ENCODE measurements at places on chromosomes 1 and 21. TPM values are rescaled to one million over a fixed set of nuclear protein-coding genes. Genes with fewer than 3 reads are reported as not detected.

- no peak for DNase-seq
- no peak overlapping the region for H3K4me3 ChIP-seq
- no peaks in the 10 kb centered on the region for H3K4me1 ChIP-seq
- no peaks in the 10 kb centered on the region for H3K27me3 ChIP-seq
- H3K27ac ChIP-seq: no peak overlapping the region
- H3K36me3 ChIP-seq: no peaks in the 10 kb centered on the region
Measured at GRCh38 chr1:47569681-47570470, 132.0 kb downstream of the FOXD2 start.

DNA sequence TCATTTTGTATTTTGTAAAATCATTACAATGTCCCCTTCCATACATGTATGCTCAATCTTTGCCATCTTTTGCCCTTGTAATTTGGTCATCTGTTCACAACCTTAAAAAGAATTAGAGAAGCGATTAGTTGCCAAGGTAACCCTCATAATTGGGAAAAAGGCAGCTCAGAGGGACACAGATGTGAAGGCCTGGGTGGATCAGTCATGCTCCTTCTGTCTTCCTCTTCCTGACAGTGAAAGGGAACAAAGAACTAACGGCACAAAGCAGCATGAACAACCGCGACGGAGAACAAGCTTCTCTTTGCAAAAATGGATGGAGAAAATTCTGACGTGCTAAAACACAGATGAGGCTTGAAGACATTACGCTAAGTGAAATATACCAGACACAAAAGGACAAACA, 78.7 kb upstream of the COG2 start:
- H3K36me3 ChIP-seq: no peaks in the 10 kb centered on the region
- no peaks in the 10 kb centered on the region for H3K4me1 ChIP-seq
- H3K27ac ChIP-seq: no peak overlapping the region
- DNase-seq: no peak
- no peak overlapping the region for H3K4me3 ChIP-seq

The DCDC2B gene
- total RNA-seq: not detected

- H3K27me3 ChIP-seq: no peaks in the 10 kb centered on the region
- DNase-seq: no peak
- H3K27ac ChIP-seq: no peak overlapping the region
Measured at GRCh38 chr1:59178339-59179187, 118.3 kb upstream of the FGGY start.

DNA sequence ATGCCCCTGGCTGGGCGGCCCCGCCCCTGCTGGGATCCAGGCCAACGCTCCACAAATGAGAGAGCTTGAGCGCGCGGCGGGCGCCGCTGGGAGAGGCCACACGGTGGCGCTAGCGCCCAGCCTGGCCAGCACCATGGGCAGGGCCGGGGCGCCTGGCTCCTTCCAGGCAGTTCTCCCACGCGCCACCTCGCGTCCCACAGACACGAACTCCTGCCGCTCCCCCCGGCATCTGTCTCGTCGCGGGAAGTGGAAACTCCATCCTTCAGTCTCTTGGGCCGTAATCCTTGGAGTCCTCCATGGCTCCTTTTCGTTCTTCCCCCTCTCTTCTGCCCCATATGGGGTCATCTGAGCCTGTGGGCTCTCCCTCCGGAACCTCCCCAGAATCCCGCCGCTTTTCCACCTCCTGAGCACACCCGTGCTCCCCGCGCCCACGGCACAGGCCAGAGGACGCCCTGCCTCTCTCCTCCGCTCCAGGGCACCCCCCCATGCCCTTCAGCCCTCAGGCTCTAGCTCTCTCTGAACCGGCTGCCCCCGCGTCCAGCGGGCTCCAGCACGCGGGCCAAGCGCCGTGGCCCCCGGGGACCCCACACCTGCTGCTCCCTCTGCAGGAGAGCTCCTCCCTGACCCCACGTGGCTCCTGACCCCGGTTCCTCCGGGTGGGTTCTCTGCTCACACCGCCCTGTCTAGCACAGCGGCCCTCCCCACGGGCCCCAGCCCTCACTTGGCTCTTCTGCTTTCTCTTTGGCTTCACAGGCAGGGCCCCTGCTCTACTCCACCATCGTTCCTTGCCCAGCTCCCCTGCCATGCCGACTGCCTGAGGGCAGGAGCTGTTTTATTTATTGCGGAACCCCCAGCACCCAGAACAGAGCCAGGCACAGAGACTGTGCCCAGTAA, 31.9 kb upstream of the EDN2 start:
- peak; percentile 68 for DNase-seq
- peaks cover 13% of the 10 kb centered on the region for H3K4me1 ChIP-seq
- H3K27me3 ChIP-seq: no peaks in the 10 kb centered on the region
- H3K36me3 ChIP-seq: peaks cover 7% of the 10 kb centered on the region
- H3K27ac ChIP-seq: no peak overlapping the region

DNA sequence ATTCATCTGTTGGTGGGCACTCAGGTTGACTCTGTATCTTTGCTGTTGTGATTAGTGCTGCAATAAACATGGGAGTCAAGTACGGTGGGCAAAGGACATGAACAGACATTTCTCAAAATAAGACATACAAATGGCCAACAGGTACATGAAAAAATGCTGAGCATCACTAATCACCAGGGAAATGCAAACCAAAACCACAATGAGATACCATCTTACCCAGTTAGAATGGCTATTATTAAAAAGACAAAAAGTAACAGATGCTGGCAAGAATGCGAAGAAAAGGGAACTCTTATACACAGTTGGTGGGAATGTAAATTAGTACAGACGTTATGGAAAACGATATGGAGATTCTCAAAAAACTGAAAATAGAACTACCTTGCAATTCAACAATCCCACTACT, 98.9 kb downstream of the TMEM53 start:
- H3K36me3 ChIP-seq: no peaks in the 10 kb centered on the region
- no peak overlapping the region for H3K27ac ChIP-seq
- no peak for DNase-seq

- H3K27me3 ChIP-seq: no peaks in the 10 kb centered on the region
- no peaks in the 10 kb centered on the region for H3K4me1 ChIP-seq
Measured at GRCh38 chr1:25482211-25482610, 51.5 kb downstream of the MACO1 start.

The SSR2 gene
- total RNA-seq: 211 TPM

DNA sequence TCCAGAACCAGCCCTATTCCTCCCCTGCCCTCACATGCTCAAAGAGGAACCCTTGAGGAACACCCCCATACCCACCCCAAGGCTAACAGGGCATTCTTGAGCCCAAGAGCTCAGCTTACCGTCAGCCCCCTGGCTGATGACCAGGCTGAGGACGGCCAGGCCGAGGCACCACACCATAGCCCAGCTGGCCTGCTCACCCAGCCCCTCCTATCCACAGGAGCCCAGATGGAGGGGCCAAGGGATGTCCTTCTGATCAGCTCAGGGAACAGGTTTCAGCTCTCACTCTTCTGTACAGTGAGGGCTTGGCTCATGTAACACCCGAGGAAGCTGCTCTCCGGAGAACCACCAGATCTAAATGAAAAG, 2.2 kb downstream of the IGSF9 start:
- no peak overlapping the region for H3K27ac ChIP-seq
- DNase-seq: no peak
- H3K4me1 ChIP-seq: peaks cover 6% of the 10 kb centered on the region
- H3K4me3 ChIP-seq: no peak overlapping the region
- no peaks in the 10 kb centered on the region for H3K36me3 ChIP-seq
- H3K27me3 ChIP-seq: peaks cover 18% of the 10 kb centered on the region

DNA sequence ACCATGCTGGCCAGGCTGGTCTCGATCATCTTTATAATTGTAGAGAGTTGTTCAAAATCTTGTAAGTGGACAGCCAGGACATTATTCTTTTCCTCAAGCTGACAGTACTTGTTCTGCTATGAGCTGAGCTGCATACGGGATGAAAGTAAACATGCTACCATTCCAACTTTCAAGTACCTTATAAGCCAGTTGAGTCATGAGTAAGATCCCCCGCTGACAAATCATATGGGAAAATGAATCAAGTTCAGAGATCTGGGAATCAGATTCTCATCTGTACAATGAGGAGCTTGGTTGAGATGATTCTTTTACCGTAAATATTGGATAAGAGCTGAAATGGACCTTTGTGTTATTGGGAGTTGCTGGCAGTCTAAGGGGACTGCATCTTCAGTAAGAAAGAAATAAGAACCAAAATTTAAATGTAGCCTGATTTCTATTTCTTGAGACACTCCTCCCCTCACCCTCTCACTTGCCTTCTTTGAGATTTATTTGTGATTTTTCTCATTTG, 62.7 kb downstream of the CENPF start:
- H3K27me3 ChIP-seq: no peaks in the 10 kb centered on the region
- H3K4me3 ChIP-seq: no peak overlapping the region
- no peak for DNase-seq
- no peaks in the 10 kb centered on the region for H3K4me1 ChIP-seq
- H3K27ac ChIP-seq: no peak overlapping the region
- H3K36me3 ChIP-seq: no peaks in the 10 kb centered on the region

GRCh38 chr1:248404024-248404423, 1.2 kb downstream of the OR2T1 start:
- H3K4me1 ChIP-seq: no peaks in the 10 kb centered on the region
- peak; percentile 30 for DNase-seq
- H3K36me3 ChIP-seq: no peaks in the 10 kb centered on the region
- no peak overlapping the region for H3K27ac ChIP-seq
- no peaks in the 10 kb centered on the region for H3K27me3 ChIP-seq

GRCh38 chr1:214071469-214071868, 83.7 kb downstream of the PROX1 start:
- no peaks in the 10 kb centered on the region for H3K4me1 ChIP-seq
- H3K27ac ChIP-seq: no peak overlapping the region
- H3K4me3 ChIP-seq: no peak overlapping the region
- H3K36me3 ChIP-seq: no peaks in the 10 kb centered on the region

- peaks cover 10% of the 10 kb centered on the region for H3K4me1 ChIP-seq
- H3K4me3 ChIP-seq: no peak overlapping the region
- DNase-seq: no peak
Measured at GRCh38 chr1:22711071-22711470, 432 bp downstream of the EPHB2 start.

GRCh38 chr1:50968821-50969610, 1.0 kb upstream of the CDKN2C start:
- H3K36me3 ChIP-seq: no peaks in the 10 kb centered on the region
- H3K27ac ChIP-seq: peak overlapping the region; percentile 90
- peak overlapping the region; percentile 99 for H3K4me3 ChIP-seq
- DNase-seq: peak; percentile 61

The KCNK1 gene
- total RNA-seq: not detected

Measured in natural killer cell (primary cell).